ENCODE measurements at places on chromosomes 6 and 20.

DNA sequence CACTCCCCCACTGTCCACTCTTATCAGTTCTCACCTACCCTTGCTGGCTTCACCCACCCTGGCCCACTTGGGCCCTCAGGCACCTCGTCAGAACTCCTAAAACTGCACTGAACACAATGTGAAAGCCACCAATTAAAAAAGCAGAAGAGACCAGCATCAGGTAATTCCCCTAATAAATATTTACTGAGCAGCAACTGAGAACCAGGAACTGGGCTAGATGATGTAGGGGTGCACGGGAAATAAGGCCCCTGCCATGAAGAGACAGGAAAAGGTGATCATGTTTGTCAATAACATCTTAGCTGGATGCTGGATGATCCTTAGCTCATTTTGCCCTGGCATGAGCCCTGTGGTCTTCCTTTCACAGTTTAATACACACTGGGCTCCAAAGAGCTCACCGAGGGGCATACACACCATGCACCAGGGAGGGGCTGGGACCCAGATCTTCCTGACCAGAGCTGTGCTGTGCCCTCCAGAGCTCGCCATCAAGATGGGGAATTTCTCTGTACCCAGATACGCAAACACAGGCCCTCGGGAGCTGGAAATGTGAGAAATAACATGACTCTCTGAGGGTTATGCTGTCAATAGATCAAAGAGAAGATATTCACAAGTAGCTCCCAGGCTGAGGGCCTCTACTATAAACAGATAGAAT, 113.6 kb upstream of the SLC22A16 start:
- no peak for DNase-seq

GRCh38 chr6:96645106-96645505, 82.2 kb downstream of the FHL5 start:
- no peak for DNase-seq

DNA sequence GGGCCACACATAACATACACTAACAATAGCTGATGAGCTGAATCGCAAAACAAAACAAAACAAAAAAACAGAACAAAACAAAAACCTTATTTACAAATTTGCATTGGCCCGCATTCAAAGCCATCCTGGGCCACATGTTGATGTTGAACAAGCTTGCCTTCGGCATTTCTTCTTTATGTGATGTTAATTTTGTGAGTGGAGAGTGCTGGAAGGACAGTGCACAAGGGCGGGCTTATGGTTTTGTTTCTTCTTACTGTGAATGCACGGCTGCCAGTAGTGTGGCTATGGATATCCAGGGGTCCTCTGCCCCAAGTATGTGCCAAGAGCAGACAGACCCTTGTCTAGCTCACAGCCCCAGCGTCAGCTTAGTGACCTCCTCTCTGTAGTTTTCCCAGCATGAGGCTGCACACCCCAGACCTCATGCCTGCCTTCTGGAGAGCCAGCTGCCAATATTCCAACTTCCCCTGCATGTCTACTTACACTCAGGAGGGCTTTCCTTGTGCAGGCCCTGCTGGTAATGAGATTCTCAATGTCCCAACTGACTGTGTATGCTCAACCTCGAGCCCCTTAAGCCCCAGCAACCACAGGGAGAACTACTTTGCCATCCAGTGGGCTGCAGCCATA, 24.9 kb downstream of the ZNF292 start:
- DNase-seq: no peak

DNA sequence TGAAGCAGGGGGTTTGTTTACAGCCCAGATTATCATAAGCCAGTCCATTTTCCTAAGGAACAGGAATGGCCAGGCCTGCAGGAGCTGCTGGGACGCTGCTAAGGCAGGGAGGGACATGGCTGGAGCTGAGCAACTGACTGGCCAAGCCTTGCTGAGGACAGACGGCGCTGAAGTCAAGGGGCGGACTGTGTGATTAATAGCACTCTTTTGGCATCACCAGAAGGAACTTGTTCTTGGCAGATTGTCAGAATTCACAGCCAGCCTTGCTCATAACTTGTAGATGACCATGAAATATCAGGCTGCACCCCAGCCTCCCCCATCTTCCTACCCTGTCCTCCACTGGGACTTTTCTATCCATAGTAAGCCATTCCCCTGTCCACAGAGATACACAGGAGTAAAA, 218.8 kb upstream of the RNF24 start:
- DNase-seq: no peak

GRCh38 chr6:69019832-69020231, 384.8 kb downstream of the ADGRB3 start:
- no peak for DNase-seq

DNA sequence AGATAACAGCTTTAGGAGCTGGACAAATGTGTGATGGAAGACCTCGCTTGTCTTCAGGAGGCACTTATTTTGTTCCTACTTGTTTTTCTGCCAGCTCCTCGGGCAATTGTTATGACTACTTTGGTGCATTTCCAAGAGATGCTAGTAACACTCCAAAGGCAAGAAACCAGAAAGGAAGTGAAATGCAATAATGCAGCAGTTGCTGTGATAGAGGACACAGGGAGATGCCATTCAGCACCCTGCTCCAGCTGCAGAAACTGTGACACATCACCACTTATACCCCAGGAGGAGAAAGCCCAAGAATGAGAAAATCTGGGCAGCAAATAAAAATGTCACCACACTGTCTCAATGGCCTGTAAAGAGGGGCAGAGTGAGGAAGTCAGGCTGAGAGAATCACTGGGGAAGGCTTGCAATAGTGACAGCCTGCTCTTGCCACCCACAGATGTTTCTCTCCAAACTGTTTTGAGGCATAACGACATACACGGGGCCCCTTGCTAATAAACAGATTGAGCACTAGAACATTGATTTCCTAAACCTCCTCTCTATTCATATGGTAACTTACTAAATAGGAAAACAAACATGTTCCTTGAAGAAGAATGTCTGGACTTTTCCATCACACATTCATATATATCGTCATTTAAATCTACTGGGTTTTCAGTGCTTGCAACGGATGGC, 231.0 kb upstream of the PRND start:
- DNase-seq: no peak

GRCh38 chr20:22465622-22466446, 118.5 kb downstream of the FOXA2 start:
- DNase-seq: no peak

DNA sequence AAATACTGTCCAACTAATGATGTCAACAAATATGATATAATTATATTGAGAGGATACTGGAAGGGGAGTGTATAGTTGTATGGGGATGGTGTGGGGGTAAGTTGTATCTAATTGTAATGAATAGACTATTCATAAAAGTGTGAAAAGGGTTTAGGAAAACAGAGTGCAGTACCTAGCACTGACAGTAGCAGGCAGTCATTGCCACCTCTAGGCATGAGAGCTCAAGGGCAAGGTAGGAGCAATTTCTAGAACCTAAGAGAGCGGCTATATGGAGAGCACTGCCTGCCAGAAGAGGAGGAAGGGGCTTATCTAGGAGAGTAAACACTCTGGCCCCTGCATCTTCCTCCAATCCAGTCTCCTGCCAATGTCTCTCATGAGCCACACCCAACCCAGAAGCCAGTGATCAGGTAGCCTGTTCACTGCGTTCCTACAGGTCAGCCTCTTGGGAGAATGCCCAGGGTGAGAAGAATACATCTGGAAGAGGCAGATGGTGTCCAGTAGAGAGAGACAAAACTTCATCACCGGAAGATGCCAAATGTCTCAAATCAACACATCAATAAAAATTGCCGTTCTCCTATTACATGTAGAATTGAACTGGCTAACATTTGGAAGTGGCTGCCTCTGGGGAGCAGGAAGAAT, 200.0 kb downstream of the LY86 start:
- DNase-seq: no peak

DNA sequence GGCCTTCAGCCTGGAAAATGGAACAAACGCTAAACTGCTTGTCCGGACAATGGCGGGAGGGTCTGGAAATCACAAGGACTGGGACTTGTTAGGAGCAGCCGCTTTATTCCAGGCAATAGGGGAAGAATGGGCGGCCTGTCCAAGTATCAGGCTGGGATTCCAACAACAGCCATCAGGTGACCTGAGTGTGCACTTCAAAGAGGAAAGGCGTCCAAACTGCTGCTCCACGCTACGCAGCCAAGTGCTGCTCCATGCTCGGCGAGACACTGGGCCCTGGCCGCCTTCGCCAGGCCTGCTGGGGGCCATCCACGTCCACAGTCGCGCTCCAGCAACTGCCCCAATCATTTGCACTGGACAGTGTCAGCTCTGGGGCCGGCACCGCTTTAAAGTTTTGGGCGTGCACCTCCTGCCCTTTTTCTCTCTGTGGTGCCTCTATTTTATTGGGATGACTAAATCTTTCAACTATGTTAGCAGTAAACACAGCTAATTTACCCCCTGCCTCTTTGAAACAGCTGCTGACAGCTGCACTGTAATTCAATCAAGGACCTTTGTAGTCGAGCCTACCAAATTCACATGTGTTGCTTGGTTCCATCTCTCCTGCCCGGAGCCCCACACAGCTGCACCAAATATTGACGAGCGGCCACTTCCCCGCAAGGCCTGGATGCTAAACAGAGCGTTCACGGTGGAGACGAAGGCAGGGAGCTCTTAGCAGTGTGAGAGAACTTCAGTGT, 98.3 kb downstream of the BMP7 start:
- no peak for DNase-seq

GRCh38 chr6:142152746-142153145, 5.7 kb downstream of the VTA1 start:
- no peak for DNase-seq

DNA sequence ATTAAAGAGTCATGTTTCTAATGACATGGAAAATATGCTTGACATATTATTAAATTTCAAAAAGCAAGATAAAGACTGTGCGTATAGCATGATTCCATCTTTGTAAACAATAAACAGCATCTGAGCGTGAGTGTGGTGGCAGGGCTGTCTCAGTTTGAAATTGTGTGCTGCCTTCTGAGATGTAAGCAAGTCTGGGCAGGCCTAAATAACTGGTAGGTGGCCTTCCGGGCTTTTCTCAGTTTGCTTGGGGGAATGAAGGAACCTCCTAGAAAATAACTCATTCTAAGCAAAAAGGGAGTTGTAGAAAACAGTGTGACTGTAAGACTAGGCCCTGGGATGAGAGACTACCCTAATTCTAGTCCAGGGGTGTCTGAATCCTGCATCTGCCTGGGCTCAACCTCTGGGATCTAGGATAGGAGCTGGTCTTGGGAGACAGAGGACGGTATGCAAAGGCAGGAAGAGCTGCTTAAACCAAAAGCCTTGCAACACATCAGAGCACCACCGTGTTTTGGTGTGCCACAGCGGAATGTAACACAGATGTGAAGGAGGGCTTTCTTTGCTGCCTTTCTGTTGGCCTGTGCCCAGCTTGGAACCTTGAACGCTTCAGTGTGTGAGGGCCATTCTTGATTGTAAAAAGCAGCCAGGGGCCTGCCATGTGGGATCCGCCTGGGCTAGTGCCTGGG, 63.5 kb upstream of the L3MBTL3 start:
- no peak for DNase-seq

DNA sequence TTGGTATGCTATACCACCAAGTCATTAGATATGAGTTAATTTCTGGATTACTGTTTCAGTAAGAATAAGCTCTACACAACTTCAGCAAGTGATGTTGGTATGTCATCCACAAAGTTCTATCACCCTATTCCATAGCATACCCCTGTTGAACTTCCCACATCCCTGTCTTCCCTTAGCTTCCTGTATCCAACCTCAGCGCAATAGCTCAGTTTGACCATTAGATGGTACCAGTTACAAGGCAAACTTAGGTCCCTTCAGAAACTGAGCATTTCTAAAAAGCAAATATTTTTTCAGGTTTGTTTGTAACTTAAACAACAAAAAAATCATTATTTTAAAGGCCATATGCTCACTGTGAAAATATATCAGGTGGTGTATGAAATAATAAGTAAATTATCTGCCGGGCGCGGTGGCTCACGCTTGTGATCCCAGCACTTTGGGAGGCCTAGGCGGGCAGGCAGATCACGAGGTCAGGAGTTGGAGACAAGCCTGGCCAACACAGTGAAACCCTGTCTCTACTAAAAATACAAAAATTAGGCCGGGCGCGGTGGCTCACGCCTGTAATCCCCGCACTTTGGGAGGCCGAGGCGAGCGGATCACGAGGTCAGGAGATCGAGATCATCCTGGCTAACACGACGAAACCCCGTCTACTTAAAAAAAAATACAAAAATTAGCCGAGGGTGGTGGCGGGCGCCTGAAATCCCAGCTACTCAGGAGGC, 8.8 kb upstream of the MOG start:
- no peak for DNase-seq

GRCh38 chr6:84651583-84651982, 112.8 kb downstream of the TBX18 start:
- DNase-seq: no peak

DNA sequence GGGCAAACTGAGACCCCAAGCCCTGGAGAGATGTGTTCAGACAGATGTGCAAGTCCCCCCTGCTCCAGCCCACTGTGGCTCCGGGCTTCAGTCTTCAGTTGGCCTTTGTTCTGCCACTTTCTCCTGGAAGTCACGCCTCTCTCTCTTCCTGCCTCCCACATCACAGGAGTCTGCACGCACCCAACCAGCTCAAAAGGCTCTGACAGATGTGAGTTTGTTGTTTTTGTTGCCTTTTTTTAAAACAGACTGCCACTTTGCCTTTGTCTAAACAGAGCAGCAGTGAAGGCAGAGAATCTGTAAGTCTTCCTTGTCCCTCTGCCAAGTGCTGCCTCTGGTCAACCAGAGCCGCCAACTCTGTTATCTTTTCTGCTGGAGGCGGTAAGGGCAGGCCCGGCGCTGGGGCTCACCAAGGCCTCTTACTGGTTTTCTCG, 149.7 kb downstream of the TFAP2C start:
- DNase-seq: no peak

- no peak for DNase-seq
Measured at GRCh38 chr20:33554914-33555420, 65.1 kb downstream of the CBFA2T2 start.

DNA sequence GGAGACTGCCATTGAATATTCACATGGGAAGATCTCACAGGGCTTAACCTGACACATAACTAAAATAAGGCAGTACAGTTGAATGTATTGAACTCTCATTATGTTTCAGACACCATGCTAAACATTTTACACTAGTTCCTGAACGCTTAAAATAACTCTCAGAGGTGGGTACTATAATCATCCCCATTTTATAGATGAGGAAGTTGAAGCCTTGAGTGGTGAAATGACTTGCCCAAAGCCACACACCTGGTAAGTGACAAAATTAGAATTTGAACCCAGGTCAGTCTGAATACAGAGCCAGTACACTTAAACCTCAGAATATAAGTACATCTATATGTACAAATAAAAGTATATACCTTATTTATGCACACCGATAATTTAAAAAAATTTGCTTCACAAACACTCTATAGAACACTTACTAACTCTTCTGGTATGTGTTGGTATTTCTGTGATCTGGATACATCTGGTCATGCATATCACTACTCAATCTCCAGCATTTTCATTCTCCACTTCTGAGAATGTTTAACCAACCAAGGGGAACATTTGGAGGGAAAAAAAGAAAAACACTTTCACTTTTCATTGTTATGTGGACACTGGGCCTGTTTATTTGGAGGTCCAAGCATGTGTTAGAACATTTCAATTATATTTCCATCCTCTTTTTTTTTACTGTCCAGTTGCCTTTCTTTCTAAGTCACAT, 4.6 kb upstream of the BICRAL start:
- DNase-seq: no peak

GRCh38 chr6:32639440-32640394, 2.5 kb downstream of the HLA-DQA1 start:
- DNase-seq: no peak

All from stimulated activated CD4-positive, alpha-beta T cell treated with anti-CD3 and anti-CD28 coated beads, Interleukin-1b, Interleukin-23, amount 100 ng/mL, for 1 hour (primary cell).